Amniotic epithelial cell (primary cell): ENCODE measurements at places on chromosomes 3 and 15.
A peak's percentile ranks its signal among the peaks of the same experiment; 100 is the strongest.

GRCh38 chr3:9903238-9903624, 583 bp downstream of the IL17RE start:
- no peak for DNase-seq

- DNase-seq: no peak
These were observed 46.2 kb downstream of the RGMA start for GRCh38 chr15:93042691-93043378.

DNA sequence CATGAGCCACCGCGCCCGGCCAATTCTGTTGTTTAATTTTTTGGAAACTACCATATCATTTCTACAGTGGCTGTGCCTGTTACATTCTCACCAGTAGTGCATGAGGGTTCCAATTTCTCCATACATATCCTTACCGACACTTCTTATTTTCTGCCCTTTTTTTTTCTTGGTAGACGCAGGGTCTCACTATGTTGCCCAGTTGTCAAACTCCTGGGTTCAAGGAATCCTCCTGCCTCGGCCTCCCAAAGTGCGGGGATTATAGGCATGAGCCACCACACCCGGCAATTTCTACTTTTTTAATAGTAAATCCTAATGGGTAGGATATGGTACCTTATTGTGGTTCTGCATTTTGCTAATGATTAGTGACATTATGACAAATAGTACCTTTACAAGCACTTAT, 9.6 kb downstream of the AMIGO3 start:
- DNase-seq: no peak

- DNase-seq: peak; percentile 40
These were observed 2.8 kb downstream of the CLSTN2 start for GRCh38 chr3:139937674-139938279.

GRCh38 chr3:43883729-43884396, 193.1 kb downstream of the ABHD5 start:
- DNase-seq: no peak

GRCh38 chr15:73715417-73715816, 31.2 kb downstream of the CD276 start:
- DNase-seq: no peak

DNA sequence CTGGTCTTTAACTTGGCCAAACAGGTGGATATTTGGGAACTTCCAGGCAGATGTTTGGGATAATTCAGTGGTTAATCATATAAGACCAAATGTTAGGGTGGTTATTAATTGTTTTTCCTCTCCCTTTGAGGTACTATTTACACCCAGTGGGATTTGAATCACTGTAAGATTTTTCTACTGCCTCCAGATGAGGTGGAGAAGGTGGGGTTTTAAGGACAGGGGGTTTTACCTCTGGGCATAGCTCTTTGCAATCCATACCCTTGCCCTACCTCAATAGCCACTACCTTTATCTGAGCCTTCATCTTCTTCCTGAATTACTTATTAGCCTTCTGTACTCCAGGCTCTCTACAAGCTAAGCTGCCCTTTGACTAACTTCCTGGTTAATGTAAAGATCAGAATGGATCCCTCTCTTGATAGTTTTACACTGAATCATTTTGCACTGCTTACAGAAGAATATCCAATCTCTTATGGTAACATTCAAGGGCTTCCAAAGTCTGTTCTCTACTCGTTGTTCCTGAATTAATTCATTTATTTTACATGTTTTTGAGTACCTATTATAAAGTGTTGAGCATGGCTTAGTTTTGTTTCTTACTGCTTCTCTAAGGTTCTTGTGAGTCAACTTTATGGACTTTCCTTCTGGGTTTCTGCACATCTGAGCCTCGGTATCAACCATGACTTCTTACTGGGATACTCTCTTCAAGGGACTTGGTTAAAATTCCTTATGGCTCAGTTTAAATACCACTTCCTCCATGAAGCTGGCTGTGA, 331.2 kb upstream of the TBL1XR1 start:
- DNase-seq: no peak

GRCh38 chr15:37077623-37078351, 22.6 kb downstream of the MEIS2 start:
- no peak for DNase-seq

DNA sequence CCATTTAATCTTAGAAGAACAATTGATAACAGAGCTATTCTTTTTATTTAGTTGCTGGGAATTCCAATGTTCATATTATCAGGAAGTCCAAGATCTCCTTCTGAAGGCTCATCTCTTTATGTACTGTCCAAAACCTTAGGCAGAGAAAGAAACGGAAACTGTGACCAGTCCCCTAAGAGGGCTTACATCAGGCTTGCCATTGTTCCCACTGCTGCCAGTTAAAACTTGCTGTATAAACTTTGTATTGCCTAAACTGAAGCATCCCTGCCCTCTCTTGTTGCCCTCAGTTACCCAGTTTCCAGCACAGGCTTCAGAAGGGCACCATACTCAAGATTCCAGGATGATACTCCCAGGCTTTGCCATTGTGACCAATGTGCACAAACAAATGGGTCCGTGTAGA, 435.2 kb upstream of the NAALADL2 start:
- no peak for DNase-seq

DNA sequence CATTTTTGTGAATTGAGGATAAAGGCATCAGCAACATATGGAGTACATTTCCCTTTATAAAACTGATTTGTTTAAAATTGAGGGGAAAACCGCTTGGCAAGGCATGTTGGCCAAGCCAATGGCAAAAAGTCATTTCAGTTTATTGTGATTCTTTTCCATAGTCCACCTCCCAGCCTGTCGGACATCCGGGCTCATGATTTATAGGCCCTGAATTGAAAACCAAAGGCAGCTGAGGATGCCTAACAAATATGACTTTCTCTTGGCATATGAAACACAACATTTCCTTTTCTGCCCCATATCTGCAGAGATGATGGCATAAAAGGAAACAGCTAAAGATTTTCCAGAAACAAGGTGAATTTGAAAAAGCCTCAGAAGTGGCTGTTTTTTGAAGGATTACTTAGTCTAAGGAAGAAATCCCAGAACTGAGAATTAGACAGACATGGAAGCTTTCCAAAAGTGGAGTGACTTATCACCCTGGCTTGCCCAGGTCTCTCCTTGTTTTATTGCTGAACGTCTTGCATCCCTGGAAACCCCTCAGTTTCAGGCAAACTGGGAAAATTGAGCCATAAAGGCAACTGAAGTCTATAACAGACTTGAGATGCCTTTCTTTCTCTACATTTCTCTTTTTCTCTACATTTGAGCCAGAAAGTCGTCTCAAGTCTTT, 74.0 kb downstream of the COL8A1 start:
- no peak for DNase-seq

- DNase-seq: peak; percentile 81
These were observed 29.6 kb downstream of the MGLL start for GRCh38 chr3:127792541-127793292.

- no peak for DNase-seq
These were observed 6.4 kb downstream of the MGLL start for GRCh38 chr3:127815641-127816605.

GRCh38 chr3:31776016-31776415, 205.0 kb downstream of the OSBPL10 start:
- DNase-seq: peak; percentile 45

- DNase-seq: no peak
These were observed 108.5 kb downstream of the APBA2 start for GRCh38 chr15:28994142-28994830.

DNA sequence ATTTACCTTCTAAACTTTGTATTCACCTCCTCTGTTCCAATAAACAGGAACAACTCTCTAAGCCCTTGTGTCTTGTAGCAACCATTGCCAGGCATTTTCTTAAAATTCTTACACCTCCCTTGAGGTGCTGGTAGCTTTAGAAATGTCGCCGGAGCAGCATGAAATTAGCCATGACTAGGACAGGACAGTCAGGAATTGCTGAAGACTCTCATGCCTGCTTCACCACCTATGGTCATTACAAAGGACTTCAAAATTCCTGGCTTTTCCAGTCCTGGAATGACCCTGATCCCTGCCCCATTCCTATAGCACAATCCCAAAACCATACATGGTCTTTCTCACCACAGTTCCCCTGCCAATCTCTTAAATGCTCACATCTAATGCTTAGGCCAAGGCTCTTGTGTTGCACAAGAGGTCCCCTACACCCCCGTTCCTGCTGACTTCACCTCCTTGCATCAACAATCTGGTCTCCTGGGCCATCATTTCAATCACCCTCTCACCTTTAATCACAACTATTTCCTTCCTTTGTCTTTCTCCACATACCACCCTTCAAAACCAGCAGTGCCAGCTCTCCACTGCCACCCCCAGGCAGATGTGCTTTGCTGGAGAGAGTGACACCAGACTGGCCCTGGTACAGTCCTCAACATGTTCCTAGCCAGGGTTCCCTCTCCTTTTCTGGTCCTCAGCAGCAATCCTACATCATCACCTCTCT, 113.2 kb upstream of the TJP1 start:
- DNase-seq: no peak

GRCh38 chr3:50415816-50416215, 56.5 kb upstream of the TMEM115 start:
- DNase-seq: peak; percentile 24

DNA sequence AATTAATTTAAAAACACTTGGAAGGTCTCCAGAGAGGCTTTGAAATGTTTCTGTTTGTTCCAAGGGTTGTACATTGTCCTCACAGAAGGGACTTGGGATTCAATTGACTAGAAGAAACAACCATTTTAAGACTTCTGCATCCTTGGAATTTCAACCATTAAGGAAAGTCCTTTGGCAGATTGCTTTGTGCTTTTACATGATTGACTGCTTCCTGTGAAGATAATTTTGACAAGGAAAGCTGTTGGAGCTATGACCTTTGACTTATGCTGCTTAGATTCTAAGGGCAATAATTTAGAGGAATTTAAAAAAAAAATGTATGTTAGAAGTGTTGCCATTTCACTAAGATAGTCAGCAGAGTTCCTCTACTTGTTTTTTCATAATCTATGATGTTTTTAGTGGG, 483.9 kb upstream of the TBL1XR1 start:
- peak; percentile 78 for DNase-seq

GRCh38 chr3:129535075-129535474, 6.6 kb downstream of the RHO start:
- no peak for DNase-seq

DNA sequence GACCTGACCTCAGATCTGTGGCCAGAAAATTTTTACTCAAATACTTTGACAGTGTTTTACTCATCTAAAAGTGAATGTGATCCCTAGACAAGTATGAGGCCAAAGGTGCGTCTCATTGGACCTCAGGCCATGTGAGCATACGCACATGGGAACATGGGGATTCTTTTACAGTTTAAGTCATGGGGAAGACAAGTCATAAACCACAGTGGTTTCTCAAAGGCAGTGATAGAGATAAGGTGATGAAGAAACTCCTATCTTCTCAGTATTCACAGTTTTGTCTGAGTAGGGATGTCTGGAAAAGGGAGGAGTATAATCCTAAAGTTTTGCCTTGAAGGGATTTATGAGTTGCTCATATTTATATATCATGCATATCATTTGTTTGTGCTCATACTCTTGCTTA, 173.8 kb downstream of the FNDC3B start:
- DNase-seq: peak; percentile 100

DNA sequence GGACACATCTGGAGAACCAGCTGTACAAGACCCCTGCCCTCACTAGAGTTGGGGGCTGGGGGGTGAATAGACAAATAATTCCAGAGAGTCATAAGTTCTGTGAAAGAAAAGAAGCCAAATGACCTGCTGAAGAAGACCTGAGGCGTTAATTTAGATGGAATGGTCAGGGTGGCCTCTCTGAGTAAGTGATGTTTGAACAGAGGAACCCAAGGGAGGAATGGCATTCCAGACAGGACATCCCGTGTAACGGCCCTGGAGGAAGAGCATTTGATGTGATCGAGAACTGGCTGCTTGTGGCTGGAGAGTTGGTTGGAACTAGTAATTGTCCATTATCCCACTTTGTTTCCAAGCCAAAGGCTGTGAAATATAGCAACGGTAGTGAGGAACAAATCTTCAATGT, 1.7 kb downstream of the NR2C2 start:
- no peak for DNase-seq

- peak; percentile 54 for DNase-seq
These were observed 170.2 kb upstream of the TLE3 start for GRCh38 chr15:70267879-70268278.

DNA sequence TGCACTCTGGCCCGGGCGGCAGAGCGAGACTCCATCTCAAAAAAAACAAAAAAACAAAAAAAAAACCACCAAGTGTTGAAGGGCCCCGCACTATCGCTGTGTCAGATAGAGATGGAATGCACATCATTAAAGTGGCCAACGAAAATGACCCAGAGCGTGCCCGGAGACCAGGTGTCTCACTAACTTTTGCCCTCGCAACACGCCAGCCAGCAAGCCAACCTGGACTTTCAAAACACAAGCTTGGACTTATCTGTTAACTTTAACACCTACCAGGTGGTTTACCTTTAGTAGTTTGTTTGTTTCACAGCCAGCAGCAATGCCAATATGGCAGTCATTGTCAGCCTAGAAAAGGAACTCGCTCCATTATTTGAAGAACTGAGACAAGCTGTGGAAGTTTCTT, 28.6 kb downstream of the FAM174B start:
- no peak for DNase-seq
